ENCODE measurements at places on chromosomes 12 and 14.

DNA sequence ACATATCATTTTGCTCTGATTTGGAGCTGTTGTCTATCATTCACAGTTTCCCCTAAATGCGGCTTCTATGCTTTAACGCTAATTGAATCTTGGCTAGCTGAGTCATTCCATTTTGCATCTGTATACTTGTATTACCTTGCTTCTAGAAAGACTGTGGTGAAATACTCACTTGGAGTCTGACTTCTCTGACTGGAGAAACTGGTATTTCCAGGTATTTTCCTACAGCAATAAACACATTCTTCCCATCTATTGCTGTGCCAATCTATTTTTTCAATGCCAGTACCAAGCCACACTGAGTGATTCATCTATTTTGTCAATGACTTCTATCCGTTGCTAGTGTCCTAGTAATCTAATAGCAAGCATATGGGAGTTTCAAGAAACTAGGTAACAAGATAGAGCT, 76.0 kb upstream of the ST8SIA1 start:
- DNase-seq, result no peak

DNA sequence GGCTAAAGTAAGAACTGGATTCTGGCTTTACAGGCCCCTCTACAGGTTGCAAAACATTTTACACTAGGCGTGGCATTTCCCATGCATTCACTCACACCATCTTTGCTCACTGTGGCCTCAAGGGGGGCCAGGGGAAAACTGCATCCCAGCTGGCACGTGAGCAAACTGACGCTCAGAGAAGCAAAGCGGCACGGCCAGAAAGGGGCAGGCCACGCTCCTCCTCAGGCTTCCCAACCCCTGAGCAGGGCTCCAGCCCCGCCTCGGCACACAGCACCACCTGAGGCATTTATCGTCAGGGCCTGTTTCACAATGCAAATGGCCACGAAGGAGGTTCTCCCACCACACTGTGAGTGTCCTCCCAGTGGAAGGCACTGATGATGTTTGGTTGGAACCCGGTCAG, 90.8 kb downstream of the BCL11B start:
- no peak for DNase-seq

DNA sequence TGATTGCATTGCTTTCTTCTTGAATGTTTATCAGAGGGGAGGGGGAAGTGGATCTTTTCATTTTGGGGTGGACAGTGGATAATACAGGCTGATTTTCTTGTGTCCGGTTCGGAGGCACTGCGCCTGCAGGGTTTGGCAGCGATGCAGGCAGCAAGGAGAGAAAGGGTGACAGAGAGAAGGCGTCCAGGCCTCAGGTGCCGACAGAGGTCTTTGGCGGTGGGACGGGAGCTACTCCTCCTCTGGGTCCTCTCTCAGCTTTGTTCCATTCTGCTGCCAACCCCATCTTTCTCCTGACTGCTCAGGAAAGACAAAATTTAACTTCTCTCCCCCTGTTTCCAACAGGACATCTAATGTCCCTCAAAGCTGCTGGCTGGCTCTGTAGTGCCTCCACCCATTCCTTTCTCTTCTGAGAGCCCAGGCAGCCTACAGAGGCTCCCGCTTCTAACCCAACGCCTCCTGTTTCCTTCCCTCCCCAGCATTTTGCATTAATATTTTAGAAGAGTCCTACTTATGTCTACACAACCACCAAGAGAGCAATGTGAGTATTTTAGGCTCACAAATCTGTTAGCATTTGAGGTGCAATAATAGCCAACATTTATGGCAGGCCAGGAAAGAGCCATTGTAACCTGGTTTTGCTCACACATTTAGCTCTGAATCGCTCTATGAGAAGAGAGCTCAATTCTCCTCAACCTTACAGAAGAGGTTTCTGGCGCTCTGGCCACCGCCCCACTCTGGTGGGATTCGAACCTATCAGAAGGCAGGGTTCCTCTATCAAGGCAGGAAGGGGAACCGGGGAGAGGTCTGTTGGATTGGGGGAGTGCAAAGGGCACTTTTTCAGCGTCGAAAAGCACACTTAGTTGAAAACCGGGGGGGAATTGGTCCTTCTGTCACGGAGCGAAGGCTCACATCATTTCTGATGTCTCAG, 7.1 kb upstream of the TBX5 start:
- no peak for DNase-seq

DNA sequence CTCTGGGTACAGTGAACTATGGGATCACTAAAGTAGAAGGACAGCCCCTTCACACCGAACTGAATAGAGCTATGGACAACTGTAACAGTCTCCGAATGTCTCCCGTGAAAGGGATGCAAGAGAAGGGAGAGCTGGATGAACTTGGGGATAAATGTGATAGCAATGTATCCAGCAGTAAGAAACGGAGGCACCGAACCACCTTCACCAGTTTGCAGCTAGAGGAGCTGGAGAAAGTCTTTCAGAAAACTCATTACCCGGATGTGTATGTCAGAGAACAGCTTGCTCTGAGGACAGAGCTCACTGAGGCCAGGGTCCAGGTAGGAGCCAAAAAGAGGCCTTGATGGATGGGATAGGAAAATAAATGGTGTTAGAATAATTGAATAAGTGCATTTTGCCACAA, 3.5 kb downstream of the ALX1 start:
- no peak for DNase-seq

GRCh38 chr14:76986231-76986565, 42.3 kb downstream of the IRF2BPL start:
- DNase-seq, result no peak

DNA sequence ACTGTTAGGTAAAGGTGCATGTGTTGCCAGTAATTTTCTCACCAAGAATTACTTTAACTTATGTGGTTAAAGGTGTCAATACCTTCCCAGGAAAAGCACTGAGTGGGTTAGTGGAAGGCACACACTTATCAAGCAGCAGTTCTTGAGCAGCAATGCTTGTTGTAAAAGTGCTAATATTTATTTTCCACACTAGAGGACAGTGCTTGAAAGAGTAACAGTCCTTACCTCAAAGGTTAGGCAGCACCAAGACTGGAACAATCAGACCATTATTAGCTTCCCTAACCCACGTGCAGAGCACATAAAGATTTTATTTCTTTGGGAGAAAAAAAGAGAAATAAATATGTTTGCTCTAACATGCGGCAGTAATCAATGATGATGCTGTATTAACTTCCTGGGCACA, 48.8 kb upstream of the KRR1 start:
- no peak for DNase-seq

GRCh38 chr12:124487066-124487833, 80.2 kb downstream of the NCOR2 start:
- no peak for DNase-seq

DNA sequence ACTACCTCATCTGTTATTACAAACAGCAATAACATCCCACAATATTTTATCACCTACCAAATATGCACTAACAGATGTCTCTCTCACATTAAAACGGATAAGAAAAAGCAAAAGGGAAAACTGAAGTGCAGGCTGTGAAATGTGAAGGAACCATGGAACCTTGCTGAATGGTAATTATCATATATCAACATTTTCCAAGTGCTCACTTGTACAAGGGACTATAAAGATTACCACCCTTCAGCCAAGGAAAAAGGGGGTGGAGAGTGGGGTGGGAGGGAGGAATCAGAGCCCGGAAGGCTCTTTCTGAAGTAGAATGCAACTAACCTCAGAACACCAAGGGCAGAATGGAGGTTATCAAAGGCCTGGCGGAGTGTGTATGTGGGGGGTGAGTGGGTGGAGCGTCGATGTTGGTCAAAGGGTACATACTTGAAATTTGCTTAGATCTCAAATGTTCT, 1.2 kb downstream of the SNX6 start:
- peak; percentile 58 for DNase-seq

GRCh38 chr12:51001799-51002198, 24.4 kb downstream of the SLC11A2 start:
- no peak for DNase-seq

GRCh38 chr12:114425031-114425626, 19.2 kb upstream of the TBX5 start:
- no peak for DNase-seq

GRCh38 chr14:90892970-90893369, 76.7 kb upstream of the TTC7B start:
- no peak for DNase-seq

GRCh38 chr12:5088586-5089264, 45.0 kb downstream of the KCNA5 start:
- DNase-seq, result no peak

DNA sequence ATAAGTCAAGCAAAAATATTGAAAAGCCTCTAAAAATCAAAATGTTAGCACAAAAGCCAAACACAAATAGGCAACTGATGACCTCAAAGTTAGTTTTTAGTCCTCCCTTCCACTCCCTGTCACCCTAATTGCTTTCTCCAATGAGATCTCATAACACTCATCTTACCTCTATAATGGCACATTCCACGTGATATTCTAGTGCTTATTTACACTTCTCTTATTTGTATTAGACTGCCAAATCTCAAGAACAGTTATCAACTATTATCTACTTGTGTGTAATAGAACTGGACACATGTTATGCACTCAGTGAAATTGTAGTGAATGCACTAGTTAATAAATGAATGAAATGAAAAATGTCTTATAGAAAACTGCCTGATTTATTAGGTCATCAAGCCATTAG, 55.5 kb upstream of the AVPR1A start:
- DNase-seq, result no peak

DNA sequence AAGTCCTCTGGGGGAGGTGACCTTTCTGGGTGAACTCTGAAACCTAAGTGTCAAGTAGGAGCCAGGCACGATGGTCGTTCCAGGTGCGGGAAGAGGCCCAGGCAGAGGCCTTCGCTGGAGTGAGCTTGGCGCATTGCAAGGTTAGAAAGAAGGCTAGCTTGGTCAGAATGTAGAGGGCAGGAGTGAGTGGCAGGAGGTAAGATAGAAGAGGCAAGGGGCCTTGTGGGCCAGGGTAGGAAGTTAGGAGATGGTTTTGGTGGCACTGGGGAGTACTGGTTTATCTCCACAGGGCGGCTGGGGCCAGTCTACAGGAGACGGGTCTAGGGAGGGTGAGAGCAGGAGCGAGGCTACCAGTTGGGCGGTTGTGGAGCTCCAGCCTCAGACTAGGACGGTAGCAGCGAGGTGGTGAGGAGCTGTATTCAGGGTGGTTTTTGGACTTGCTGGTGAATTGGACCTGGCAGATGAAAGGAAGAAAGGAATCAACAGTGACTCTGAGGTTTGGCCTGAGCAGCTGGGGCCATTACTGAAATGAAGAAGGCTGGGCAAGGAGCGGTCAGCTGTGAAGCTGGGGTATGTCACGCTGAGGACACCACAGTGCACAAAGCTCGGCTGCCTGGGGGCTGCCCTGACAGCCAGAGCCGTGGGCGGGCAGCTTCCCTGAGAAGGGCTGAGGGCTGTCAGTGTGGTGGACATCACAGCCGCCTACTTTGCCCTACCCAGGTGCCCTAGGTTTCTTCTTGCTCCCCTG, 9.0 kb downstream of the MLXIP start:
- no peak for DNase-seq

- DNase-seq, result no peak
These were observed 225.6 kb downstream of the GXYLT1 start for GRCh38 chr12:41919048-41919447.

DNA sequence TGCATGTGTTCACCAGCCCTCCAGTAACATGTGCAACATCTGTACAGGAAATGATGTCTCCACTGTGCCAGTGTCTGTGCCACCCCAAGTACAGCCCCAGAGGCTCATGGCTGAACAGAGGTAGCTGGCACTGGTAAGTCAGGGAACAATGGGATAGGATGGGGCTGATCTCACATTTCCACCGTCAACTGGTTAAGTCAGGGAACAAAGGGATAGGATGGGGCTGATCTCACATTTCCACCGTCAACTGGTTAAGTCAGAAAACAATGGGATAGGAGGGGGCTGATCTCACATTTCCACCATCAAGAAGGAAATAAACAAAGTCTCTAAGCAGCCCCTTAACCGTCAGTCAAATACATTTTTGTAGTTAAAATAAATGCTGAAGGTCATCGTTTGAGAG, 246.6 kb downstream of the TMEM132D start:
- no peak for DNase-seq

GRCh38 chr12:9754099-9754927, 6.4 kb downstream of the CD69 start:
- DNase-seq, result no peak

GRCh38 chr14:81281332-81281731, 60.6 kb upstream of the GTF2A1 start:
- no peak for DNase-seq

DNA sequence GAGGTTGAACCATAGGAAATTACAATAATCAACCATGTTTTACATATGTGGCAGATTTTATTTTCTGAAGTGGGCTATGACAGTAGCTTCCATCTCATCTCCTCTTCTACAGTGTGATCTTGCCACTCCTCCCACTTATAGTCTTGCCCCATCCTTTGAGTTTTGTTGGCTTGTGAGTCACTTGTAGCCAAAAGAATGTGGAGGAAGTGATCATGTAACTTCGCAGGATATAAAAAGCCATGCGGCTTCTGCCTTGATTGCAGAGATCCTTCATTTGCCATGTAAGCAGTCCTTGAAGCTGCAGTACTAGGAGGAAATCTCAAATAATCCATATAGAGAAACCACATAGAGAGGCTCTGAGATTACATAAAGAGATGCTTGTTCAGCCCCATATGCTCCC, 13.7 kb upstream of the ZNF84 start:
- no peak for DNase-seq

GRCh38 chr14:100440207-100440631, 117.1 kb downstream of the SLC25A47 start:
- DNase-seq, result peak; percentile 28

DNA sequence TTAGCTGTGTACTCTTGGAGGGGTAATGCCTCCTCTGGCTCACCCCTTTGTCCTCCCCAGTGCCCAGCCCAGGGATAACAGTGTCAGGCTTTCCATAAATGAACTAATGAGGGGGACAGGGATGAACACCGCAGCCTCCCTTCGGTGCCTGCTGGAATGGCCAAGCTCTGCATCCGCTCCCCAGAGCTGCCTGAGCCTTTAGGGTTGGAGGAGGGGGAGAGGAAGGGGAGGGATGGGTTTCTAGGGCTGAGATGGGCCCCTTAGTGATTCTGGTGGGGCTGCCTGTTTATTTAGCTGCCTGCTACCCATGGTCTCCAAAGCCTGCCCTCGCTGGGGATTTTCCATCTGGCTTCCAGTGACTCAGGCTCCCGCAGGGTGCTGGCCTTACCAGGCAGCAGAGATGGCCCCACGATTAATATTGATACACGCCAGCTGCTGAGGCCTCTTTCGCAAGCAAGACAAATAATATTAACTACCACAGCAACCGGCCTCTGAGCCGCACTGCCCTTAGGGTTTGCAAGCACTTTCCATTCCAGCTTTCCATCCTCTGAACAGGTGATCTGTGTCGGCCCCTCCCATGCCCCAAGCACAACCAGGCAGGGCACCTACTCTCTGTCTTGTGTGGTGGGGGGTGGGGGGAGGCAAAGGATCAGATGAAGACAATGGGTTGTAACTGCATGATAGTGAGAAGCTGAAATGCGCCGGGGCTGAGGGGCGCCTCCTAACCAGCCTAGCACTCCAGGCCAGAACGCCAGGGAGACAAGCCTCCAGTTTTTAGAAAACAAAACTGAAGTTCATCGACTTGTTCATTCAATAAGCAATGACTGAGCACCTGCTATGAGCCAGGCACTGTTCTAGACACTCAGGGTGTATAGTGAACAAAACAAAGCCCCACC, 56.7 kb downstream of the C14orf132 start:
- no peak for DNase-seq
